ENCODE measurements at places on chromosomes 5 and 9. TPM values are rescaled to one million over a fixed set of nuclear protein-coding genes. Genes with fewer than 3 reads are reported as not detected.

GRCh38 chr5:93603793-93604643 is 21.0 kb downstream of the NR2F1 start:
- DNase-seq = no peak
- H3K27ac ChIP-seq = no peak overlapping the region
- no peaks in the 10 kb centered on the region for H3K36me3 ChIP-seq
- peaks cover 53% of the 10 kb centered on the region for H3K27me3 ChIP-seq

The FBP2 gene
- 0.49 TPM for total RNA-seq

The NR5A1 gene
- total RNA-seq = not detected

DNA sequence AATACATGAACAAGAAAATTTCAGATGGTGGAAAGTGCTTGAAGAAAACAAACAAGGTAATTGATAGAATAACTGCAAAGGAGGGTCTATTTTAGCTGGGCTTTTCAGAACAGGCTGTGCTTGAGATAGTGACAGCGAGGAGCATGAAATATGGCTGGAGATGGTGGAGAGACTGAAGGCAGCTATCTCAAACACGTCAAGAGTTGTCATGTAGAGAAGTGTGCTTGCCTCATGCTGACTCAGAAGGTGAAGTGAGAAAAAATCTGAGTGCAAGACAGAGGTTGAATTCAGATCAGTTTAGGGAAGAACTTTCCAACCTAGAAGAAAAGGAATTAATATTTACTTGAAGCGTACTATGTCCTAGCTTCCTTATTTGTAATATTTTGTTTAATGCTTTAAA is 115.5 kb upstream of the RANBP3L start:
- no peak overlapping the region for H3K4me3 ChIP-seq
- DNase-seq = no peak
- no peaks in the 10 kb centered on the region for H3K27me3 ChIP-seq
- H3K36me3 ChIP-seq = no peaks in the 10 kb centered on the region

The PCDHA12 gene
- 0.21 TPM for total RNA-seq

The TMEM252 gene
- total RNA-seq = not detected

DNA sequence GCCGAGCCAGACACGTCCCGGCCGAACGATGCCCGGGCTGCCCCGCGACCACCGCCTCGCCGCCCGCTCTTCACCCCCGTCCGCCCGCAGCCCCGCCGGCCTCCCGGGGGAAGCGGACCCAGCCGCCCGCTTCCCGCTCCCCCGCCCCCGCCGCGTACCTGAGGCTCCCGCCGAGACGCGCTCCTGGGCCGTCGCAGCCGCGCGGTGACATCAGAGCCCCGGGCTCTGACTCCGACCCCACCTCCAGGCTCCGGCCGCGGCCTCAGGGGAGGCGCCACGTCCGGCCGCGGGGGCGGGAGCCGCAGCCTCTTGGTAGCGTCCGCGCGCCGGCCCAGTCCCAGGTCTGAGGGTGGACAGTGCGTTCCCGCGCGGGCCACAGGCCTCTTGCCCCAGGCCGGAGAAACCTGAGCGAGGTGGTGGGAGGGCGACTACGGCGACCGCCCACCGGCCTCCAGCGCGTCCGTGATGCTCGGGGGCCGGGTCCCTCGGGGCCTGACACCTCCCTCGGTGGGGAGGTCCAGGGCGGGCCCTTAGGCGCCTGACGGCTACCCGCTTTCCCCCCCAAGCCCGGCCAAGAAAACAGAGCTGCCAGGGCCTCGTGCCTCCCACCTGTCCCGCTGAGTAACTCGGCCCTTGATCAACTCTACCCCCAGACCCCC is at the start of gene SHROOM1:
Gene SHROOM1, minus strand, starts transcription at position 212 of the 659 bp plus-strand sequence. CDS start 4,507 bp downstream, outside the sequence.
- no peak within 1 kb of the TSS for H3K27ac ChIP-seq
- no peaks in the 10 kb centered on the region for H3K36me3 ChIP-seq
- H3K27me3 ChIP-seq = no peaks in the 10 kb centered on the region
- H3K4me3 ChIP-seq = peak within 1 kb of the TSS; percentile 86
- H3K4me1 ChIP-seq = peaks cover 13% of the 10 kb centered on the region

The RETREG1 gene
- total RNA-seq = 6.5 TPM
